ENCODE measurements at places on chromosomes 2 and 18. TPM values are rescaled to one million over a fixed set of nuclear protein-coding genes. Genes with fewer than 3 reads are reported as not detected.

TWSG1 gene
- 15.7 TPM for total RNA-seq

RAD51AP2 gene
- total RNA-seq: 0.25 TPM

RNF125 gene
- total RNA-seq: 1.7 TPM

LYPD6B gene
- total RNA-seq: 3.4 TPM

KCNE4 gene
- total RNA-seq: 2.5 TPM

Measured in temporal lobe (tissue), 4 donors.